ENCODE measurements at places on chromosomes 5 and 9.

- no peak for DNase-seq
These were observed 115.2 kb upstream of the ST8SIA4 start for GRCh38 chr5:101018299-101018698.

DNA sequence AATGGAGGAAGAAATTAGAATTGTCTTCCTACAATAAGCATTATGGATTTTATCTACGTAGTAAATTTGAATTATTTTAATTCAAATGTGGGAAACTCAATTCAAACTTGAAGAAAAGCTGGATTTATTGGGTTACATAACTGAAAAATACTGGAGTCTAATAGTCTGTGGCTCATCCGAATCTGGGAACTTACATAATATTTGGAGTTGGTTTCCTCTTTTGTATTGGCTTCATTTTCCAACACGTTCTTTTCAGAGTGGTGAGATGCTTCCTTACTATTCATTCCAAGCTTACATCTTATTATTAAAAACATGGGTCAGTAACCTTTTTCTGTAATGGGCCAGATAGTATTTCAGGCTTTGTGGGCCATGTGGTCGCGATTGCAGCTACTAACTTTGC, 164.8 kb downstream of the ARHGAP26 start:
- no peak for DNase-seq

GRCh38 chr9:3887221-3887653, 361.4 kb upstream of the RFX3 start:
- DNase-seq, result no peak

DNA sequence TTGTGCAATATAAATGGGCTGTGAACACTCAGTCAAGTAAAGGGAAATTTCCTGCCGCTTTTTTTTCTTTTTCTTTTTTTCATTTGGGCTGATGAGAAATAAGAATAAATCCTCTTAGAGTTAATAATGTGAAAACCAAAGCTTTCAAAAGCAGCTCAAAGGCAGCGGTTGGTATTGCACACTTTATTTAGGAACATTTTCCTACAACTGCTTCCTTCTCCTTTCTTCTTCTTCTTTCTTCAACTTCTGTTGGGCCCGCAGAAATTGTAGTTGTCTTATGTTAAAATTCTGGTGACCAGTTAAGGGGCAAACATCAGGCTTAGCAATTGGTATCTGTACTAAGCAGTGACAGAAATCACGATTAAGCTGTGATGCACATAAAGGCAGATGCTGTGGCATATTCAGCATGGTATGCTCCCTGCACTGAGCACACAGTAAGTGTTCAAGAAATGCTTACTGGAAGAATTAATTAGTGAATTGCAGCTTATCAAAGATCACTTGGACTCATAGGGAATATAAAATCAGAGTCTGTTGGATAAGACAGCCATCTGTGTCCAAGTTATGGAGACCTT, 85.4 kb downstream of the ANKRD55 start:
- no peak for DNase-seq

DNA sequence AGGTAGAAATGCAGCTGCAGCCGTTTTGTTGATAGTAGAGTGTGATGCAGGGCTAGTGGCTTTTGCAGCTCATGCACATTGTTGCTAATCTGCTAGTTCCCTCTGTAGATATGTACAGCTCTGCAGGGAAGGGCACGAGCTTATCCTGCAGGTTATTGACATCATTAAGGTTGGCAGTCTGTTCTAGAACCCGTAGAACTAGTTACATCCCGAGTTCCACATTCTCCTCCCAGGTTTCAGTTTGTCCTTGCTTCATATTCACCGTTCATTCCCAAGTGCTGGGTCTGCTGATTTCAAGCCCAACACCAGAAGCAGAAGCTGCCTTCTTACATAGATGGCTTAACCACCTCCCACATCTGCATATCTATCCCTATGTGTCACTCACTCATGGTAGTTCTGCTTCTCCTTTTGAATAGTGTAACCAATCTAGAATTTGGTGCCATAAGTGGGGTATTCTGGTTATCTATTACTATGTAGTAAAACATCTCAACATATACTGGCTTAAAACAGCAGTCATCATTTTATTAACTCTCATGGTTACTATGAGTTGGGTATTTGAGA, 38.1 kb downstream of the CRHBP start:
- DNase-seq, result no peak

- no peak for DNase-seq
These were observed 28.4 kb upstream of the BTNL3 start for GRCh38 chr5:180960209-180960608.

- DNase-seq, result peak; percentile 9
These were observed 31.7 kb upstream of the KCNMB1 start for GRCh38 chr5:170420806-170421412.

DNA sequence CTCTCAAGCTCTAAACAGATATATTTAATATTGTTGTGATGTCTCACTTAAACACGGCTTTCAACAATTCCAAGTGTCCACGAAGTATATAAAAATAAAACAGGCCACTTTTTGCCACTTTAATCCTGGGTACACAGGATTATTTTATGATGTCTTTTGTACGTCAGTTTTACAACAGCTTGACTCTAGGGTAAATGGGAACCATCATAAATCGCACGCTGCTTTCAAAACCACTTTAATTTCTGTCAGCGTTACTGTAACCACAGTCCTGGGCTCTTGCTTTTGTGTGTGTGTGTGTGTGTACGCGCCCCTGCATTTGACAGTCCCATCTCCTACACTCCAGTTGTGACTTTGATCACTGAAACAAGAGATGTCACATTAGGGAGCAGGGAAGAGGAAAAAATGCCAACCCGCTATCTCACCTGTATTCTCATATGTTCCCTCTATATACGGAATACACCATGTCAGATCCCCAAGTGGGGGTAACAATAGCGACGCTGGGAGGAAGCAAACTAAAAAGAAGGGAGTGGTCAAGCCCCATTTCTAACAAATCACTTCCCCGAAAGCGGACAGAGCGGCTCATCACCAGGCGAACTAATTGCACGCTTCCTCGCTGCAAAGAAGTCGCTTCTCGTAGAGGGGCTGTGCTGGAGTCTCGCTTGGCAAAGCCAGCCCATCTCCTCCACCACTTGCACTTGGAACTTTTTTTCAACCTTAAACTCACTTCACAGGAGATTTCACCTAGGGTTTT, 1.2 kb downstream of the BNC2 start:
- DNase-seq, result no peak

- no peak for DNase-seq
These were observed 31.2 kb downstream of the DEPDC1B start for GRCh38 chr5:60668686-60669304.

DNA sequence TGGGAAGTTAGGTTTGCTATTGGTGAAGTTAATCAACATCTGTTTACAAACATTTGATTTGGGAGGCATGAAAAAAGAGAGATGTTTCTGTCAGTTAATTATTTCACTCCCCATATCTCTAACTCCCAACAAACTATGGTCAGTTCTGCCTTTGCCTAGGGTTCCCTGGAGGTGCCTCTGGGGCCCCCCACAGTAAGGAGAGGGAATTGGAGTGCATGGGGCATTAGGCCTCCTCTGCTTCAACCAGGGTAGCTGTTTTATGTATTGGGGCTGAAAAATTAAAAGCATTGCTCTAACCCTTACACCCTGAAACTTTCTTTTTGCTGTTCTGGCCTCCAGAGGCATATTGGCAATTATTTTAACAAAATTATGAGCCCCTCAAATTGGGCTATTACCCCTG, 32.3 kb downstream of the RUSC2 start:
- no peak for DNase-seq

DNA sequence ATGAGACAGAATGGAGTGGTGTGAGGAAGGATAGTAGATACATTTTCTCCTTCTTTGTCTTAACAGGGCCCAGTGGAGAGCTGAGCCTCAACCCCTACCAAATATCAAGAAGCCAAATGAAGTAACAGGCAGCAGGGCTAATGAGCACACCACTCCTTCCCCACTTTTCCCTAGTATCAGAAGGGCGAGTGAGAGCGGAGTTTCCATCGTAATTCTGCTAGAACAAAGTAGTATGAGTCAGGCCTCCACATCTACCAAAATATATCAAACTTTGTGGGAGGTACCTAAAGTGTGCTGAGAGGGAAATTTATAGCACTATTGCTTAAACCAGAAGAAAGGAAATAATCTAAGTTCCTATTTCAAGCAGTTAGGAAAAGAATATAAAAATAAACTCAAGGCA, 769.0 kb upstream of the RGMB start:
- no peak for DNase-seq
